Right forelimb (tissue), 1 donor: ENCODE measurements at places on chromosomes 4 and X.

DNA sequence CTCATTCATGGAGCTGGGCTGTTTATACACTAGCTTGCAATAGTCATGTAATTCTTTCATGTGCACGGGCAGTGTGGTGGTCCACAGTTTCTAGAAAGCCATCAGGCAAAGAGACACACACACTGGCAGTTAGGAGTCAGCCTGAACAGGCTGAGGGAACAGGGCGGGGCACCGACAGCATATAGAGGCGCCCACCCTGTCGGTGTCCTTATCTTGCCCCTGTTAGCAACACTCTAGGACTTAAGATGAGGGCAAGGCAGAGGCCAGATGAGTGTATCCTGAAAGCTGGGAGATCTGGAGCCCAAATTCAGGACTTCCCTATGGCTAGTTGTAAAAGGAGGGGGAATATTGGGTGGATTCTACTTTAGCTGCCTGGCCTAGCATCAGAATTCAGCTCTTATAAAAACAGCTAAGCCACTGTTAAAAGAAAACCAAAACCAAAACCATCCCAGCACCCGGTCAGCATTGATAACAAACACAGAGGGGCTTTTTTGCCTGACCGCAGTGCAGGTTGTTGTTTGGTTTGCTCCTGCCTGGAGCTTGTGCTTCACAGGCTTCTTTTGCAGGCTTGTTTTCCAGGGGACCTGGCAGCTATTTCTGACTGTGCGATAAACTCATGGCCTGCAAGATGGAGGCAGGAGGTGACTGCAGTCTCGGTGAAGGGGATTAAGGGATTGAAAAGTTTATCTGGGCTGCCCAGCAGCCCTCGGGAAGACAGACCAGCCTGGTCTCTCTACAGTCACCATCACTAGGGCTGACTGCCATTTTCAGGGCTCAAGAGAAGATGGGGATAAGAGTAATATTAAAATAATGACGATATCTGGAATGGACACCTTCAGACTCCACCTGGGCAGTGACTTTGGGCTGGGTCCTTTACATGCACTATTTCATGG, 638.9 kb downstream of the MID1IP1 start:
- DNase-seq: no peak

DNA sequence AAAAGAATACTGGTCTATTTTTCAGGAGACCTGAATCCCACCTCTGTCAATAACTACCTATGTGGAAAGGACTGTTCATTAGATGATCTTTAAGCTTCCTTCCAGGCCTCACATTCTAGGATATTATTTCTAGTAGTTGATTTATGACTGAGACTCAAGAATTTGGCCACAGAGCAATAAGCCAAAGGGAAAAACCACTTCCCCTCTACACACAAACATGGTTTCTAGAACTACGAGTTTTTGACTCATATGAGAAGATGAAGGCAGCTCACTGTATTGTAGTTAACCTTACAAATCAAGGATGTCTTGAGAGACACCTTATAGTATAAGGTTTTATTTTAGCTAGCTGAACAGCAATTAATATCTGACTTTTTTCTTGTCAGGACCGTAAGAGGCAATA, 36.9 kb upstream of the GDPD2 start:
- DNase-seq: no peak

DNA sequence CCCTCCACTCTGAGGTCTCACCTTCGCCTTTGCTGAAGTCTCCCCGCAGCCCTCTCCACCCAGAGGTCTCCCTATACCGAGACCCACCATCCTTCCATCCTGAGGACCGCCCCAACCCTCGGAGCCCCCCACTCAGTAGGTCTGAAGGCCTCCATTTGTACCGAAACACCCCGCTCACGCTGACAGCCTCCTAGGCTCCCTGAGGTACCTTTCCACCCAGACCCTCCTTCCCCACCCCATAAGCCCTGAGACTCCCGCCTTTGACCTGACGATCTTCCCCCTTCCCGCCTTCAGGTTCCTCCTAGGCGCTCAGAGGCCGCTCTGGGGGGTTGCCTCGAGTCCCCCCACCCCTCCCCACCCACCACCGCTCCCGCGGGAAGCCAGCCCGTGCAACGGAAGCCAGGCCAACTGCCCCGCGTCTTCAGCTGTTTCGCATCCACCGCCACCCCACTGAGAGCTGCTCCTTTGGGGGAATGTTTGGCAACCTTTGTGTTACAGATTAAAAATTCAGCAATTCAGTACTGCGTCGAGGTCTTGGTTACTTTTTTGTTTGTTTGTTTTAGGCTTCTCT, 5.0 kb downstream of the SOD3 start:
- no peak for DNase-seq

DNA sequence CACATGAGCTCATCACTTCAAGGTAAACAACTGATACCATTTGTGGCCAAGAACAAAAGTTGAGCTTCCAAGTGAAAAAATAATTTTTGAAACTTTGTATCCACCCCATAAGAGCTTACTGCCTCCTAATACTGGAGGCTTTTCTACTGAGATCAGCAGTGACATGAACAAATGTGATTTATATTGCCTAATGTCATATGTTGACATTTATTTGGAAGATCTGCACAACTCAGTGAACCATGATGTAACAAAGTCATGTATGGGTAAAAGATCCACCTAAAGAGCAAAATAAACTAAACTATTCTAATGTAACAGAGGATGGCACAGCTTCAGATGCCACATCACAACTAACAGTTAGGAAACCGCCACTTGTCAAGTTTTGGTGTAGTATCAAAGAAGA, 65.8 kb downstream of the AFAP1 start:
- no peak for DNase-seq

GRCh38 chr4:106303548-106304281, 12.3 kb downstream of the TBCK start:
- no peak for DNase-seq

- DNase-seq: no peak
Measured at GRCh38 chrX:153884590-153884989, 1.4 kb downstream of the L1CAM start.
